ENCODE measurements at places on chromosomes 3 and 15. TPM values are rescaled to one million over a fixed set of nuclear protein-coding genes. Genes with fewer than 3 reads are reported as not detected.

GPR176 gene
- 22.8 TPM for polyA plus RNA-seq

C3orf49 gene
- not detected for polyA plus RNA-seq

CFAP91 gene
- polyA plus RNA-seq = 2.1 TPM

A4GNT gene
- polyA plus RNA-seq = not detected

GOLGA6L9 gene
- 1.3 TPM for polyA plus RNA-seq

KCNAB1 gene
- polyA plus RNA-seq = 2.6 TPM

FSD2 gene
- not detected for polyA plus RNA-seq

FRMD4B gene
- polyA plus RNA-seq = 9.1 TPM

Measured in brain (organoid and tissue), 16 donors.